HT-29 (cell line): ENCODE measurements at places on chromosomes 5 and 9. TPM values are rescaled to one million over a fixed set of nuclear protein-coding genes. Genes with fewer than 3 reads are reported as not detected.

Gene PCDHGA6
- 0.21 and 0.48 TPM in 2 replicates for total RNA-seq

Gene KIF12
- 36.4 and 41.0 TPM in 2 replicates for total RNA-seq

DNA sequence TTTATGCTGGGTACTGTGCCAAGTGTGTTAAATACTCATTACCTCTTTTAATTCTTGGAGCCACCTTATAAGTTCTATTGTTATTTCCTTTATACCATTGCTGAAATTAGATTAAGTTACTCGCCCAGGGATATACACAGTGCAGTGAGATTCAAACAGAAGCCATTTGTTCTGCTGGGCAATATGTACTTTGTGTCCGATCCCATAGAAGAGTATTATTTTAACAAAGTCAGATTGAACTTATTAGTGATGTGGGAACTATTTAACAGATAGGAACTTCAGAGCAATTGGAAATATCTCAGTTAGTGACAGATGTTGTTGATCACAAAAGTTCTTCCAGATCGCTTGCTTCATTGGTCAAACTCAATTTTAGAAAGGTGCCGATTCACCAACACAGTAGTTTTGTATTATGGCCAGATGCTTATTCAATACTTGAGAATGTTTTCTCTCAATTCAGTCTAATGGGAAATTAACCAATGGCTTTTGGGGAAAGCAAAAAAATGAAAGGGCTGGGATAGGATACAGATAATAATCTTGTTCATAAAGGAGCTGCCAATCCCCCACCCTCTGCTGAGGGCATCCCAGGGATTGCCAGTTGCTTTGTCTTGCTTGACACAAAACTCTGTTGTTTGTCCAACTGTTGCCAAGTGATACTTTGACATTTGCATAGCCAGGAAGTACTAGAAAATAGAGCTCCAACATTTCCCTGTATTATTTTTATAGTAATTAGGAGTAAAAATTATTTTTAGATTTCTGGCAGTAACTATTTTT lies 94.8 kb upstream of the SEMA6A start:
- DNase-seq, result no peak

- no peak for DNase-seq
Observed at GRCh38 chr9:21121595-21122251, 19.9 kb downstream of the IFNW1 start.
